Retina (tissue), 1 donor: ENCODE measurements at places on chromosomes 6 and 20.

GRCh38 chr6:108187519-108187918 is 21.7 kb downstream of the NR2E1 start:
- DNase-seq: no peak

- DNase-seq: no peak
Observed at GRCh38 chr6:11307226-11307625, 74.8 kb upstream of the NEDD9 start.

GRCh38 chr6:105760746-105761145 is 325.4 kb upstream of the PRDM1 start:
- no peak for DNase-seq

DNA sequence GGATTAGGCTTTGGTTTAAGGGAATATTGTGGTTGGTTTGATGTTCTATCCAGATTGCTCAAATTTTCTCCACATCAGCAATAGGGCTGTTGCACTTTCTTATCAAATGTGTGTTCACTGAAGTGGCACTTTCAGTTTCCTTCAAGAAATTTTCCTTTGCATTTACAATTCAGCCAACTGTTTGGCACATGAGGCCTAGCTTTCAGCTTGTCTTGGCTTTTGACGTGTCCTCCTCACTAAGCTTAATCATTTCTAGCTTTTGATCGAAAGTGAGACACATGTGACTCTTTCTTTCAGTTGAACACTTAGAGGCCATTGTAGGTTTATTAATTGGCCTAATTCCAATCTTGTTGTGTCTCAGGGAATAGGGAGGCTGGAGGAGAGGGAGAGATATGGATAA is 104.8 kb downstream of the FLRT3 start:
- no peak for DNase-seq

GRCh38 chr6:39881851-39882530 is 52.3 kb downstream of the MOCS1 start:
- no peak for DNase-seq

GRCh38 chr6:17239260-17239659 is 41.9 kb upstream of the RBM24 start:
- no peak for DNase-seq

- DNase-seq: no peak
Observed at GRCh38 chr6:113320653-113321052, 536.5 kb upstream of the MARCKS start.

- DNase-seq: no peak
Observed at GRCh38 chr6:136613477-136613876, 63.3 kb upstream of the MAP7 start.

GRCh38 chr20:49729780-49730179 is 16.1 kb upstream of the B4GALT5 start:
- no peak for DNase-seq

GRCh38 chr20:47886454-47887041 is 101.3 kb upstream of the SULF2 start:
- DNase-seq: no peak

- DNase-seq: no peak
Observed at GRCh38 chr6:10621213-10621612, 73.2 kb downstream of the C6orf52 start.

DNA sequence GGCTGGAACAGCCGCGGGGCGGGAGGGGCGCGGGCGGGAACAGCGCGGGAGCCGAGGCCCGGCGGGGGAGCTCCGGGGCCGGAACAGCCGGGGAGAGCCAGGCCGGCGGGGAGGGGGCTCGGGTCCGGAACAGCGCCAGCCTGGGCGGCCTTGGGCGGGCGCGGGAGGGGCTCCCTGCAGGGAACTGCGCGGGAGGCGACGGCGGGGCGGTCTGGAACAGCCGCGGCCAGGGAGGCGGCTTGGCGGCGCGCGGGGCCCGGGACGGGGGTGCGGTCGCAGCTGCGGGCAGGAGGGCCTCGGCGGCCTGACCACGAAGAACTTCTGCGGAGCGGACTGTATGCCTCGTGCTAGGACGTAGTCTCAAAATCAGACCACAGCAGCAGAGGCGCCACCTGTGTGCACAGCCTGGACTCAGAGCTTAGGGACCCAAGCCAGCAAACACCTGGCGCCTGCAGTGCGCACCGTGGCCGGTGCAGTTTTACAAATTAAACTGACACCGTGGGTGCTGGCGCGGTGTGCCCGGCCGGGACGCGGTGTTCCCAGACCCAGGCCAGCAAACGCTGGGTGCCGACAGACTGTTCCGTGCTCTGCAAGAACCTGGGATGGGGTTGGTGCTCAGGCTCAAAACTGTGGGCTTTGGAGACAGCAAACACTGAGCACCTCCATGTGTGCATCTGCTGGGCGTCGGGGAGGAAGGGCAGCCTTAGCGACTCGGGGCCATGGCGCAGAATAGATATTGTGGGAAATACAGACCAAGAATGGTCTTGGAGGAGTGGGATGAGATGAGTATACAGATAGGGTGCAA is 572 bp downstream of the ZNF341 start:
- peak; percentile 84 for DNase-seq

DNA sequence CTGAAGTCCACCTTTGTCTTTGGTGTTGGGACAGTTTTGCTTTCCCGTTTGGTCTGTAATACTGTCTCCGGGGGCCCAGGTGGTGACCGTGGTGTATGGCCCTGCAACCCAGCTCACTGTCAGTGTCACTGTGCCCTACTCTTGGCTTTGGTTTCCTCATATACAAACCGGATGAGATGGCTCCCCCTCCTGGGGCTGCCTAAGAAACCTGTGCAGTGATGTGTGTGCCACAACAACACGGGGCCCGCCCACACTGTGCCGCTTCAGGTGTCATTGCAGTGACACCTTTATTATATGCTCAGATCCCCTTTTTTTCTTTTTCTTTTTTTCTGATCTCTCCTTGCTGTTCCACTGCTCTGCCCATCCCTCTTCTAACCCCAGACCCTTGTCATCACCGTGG is 73.9 kb downstream of the RAMACL start:
- DNase-seq: no peak

GRCh38 chr6:168180548-168181011 is 101.6 kb upstream of the FRMD1 start:
- no peak for DNase-seq

- no peak for DNase-seq
Observed at GRCh38 chr6:144098993-144099392, 3.6 kb upstream of the SF3B5 start.

GRCh38 chr6:11413728-11414127 is 123.8 kb upstream of the TMEM170B start:
- no peak for DNase-seq

DNA sequence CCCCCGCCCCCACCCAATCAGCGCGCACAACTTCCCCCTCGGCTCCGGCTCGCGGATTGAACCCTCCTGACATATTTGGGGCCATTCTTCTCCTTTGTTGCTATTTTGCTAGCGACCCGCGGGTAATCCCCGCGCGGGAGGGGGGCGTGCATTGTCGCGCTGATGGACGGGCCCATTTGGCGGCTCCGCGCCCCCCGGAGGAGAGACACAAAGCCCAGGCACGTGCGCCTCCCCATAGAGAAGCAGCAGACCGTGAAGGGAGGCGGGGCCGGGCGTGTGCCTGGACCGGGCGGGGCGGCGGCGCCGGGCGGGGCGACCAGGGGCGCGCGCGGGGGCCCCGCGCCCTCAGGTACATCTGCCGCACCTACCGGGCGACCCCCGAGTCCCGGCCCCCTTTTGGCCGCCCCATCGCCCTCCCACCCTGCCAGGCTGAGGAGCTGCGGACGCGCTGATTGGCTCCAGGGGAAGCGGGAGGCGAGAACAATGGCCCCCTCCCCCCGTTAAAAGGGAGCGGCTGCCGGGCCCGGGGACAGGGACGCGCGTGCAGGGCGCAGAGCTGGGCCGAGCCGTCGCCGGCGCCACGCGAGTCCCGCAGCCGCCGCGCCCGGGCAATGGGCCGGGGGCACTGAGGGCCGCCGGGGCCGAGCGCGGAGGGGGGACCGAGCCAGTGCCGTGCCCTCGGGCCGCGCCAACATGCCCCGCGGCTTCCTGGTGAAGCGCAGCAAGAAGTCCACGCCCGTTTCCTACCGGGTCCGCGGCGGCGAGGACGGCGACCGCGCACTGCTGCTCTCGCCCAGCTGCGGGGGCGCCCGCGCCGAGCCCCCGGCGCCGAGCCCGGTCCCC is at the start of gene INSM1:
TSS of gene INSM1 (plus strand) at position 530 of the 843 bp plus-strand sequence. CDS start at position 694, 164 bp downstream.
- peak; percentile 75 for DNase-seq
